ENCODE measurements at places on chromosomes 4 and X. TPM values are rescaled to one million over a fixed set of nuclear protein-coding genes. Genes with fewer than 3 reads are reported as not detected.

DNA sequence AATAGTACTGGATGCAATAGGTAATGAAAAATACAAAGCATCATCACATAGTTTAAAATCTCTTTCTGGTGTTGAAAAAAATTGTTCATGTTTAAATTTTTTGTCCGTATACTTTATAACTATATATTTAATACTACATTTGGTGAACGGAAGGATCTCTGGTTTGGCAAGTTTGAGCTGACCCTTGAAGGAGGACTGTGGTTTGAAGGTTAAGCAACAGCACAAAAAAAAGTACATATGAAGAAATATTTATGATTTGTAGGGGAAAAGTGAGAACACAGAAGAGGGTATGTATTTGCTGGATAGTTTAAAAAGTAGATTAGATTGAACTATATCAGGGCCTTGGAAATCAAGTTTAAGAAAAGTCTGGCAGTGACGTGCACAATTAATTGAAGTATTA lies 13.3 kb downstream of the SRP72 start:
- no peak overlapping the region for H3K27ac ChIP-seq
- no peaks in the 10 kb centered on the region for H3K4me1 ChIP-seq
- no peak overlapping the region for H3K4me3 ChIP-seq
- peaks cover 9% of the 10 kb centered on the region for H3K36me3 ChIP-seq
- no peaks in the 10 kb centered on the region for H3K27me3 ChIP-seq

The MAGEA9B gene
- not detected for polyA plus RNA-seq

DNA sequence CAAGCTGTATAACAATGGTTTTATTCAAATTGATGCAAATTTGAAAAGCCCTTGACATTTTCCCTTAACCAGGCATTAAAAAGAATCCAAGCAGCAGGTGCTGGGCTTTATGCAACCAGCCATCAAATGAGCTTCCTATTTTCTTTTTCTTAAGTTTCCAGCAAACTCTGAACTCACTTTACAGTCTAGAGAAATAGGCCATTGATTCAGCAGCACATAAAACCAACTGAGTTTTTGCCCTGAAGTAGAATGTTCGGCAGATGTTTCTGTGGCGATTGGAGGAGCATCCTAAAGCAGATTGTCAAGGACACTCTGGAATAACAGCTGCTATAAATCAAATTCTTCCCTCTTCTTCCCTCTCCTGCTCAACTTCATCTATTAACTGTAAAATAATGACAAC lies 582.8 kb upstream of the CPEB2 start:
- no peak for DNase-seq
- H3K27me3 ChIP-seq: no peaks in the 10 kb centered on the region
- H3K27ac ChIP-seq: no peak overlapping the region

DNA sequence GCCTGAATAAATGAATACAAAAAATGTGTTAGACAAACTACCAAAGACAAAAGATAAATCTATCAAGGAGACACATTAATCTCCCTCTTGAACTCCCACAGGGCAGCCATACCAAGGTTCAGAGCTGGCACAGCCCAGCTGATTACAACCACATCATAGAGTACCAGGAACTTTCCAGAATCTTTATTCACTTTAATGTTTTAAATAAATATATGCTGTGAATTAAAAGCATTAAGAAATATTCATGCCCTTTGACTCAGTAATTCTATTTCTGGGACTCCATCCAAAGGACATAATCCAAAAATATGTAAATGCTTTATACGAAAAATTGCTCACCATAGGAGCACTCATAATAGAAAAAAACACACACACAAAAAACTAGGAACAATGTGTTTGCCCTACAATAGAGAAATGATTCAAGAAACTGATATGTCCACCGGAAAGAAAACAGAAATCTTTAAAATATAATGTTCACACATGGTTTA lies 126.0 kb downstream of the LDB2 start:
- no peak overlapping the region for H3K27ac ChIP-seq
- H3K36me3 ChIP-seq: no peaks in the 10 kb centered on the region
- no peak overlapping the region for H3K4me3 ChIP-seq

The LUZP4 gene
- polyA plus RNA-seq: not detected

DNA sequence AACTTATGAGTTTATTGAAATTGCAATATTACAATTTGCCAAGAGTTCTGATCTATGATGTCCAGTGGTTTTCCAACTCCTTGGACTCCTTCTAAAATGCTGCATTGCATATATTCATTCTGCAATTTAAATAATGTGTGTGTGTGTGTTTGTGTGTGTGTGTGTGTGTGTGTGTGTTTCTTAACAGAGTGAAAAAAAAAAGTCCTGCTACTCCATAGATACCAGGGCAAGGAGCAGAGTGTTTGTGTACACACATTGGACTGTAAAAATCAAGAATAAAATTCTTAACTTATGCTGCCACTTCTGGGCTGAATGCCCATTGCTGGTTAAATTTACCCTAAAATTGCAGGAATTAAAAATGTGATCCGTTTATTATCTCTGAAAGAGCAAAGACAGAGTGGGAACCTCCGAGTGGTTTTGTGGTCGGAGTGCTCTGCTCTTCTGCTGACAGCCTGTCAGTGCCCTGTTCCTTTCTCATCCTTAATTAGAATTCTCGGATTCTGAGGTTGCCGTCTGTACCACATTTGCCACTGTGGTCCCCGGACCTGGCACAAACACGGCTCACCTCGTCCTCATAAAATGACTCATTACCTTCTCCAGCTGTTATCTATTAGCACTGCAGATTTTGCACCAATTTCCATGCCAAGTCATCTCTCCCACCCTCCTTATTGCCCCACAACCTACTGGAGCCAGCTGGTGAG lies 355.5 kb downstream of the KCNIP4 start:
- no peak for DNase-seq
- no peaks in the 10 kb centered on the region for H3K27me3 ChIP-seq
- H3K27ac ChIP-seq: no peak overlapping the region
- H3K4me3 ChIP-seq: no peak overlapping the region

DNA sequence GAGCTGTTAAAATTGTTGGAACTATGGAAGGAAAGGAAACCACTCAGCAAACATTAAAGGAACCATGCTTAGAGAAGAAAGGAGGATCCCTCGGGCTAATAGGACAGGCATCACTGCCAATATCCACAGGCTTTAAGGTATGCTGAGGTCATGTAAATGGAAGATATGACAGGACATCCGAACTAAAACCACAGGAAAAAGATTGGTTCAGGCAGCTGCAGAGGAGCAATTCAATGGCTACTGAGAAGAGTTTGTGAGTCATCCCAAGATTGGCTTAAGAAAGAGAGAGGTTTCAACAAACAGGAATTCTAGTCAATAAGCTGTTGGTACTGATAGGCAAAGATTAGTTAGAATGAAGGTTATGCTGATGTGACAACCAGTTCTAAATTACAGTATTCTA lies 106.4 kb upstream of the FAM241A start:
- H3K36me3 ChIP-seq: no peaks in the 10 kb centered on the region
- no peak overlapping the region for H3K4me3 ChIP-seq

The GLUD2 gene
- 2.9 TPM for polyA plus RNA-seq

The RLIM gene
- 18.9 TPM for polyA plus RNA-seq

DNA sequence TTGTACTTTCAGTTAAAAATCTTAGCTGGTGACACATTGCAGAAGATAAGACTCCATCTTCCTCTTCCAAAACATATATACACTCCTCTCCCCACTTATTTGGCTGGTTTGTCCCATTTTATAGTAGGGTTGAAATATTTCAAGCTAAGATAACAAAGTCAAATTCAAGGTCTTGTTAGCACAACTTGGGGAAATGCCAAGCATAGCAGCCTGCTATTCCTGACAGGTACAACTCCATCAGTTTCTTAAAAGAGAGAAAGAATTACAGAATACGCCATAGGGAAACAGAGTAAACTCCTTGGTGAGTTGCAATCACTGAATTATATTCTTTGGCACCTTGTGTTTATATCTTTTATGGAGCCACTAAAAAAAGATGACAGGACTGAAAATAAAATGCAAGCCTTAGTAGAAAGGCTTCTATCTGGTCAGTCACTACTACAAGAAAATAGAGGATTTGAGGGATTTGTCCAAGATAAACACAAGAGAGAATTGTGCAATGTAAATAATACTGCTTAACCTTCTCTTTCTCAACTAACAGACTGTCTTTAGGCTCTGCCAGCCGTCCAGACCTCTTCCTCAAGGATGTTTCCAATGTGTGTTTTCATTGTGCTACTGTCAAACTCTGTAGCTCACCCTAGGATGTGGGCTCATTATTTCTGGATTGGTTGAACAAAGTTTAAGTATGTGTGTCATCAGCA lies 170.3 kb downstream of the VEGFC start:
- no peaks in the 10 kb centered on the region for H3K27me3 ChIP-seq
- no peaks in the 10 kb centered on the region for H3K36me3 ChIP-seq
- H3K27ac ChIP-seq: no peak overlapping the region
- H3K4me1 ChIP-seq: no peaks in the 10 kb centered on the region

The TRIM75 gene
- polyA plus RNA-seq: not detected

GRCh38 chrX:53481816-53482465 lies 47.8 kb upstream of the HSD17B10 start:
- H3K27me3 ChIP-seq: no peaks in the 10 kb centered on the region
- no peak overlapping the region for H3K27ac ChIP-seq
- H3K4me1 ChIP-seq: no peaks in the 10 kb centered on the region
- DNase-seq: peak; percentile 58
- no peak overlapping the region for H3K4me3 ChIP-seq
- no peaks in the 10 kb centered on the region for H3K36me3 ChIP-seq

DNA sequence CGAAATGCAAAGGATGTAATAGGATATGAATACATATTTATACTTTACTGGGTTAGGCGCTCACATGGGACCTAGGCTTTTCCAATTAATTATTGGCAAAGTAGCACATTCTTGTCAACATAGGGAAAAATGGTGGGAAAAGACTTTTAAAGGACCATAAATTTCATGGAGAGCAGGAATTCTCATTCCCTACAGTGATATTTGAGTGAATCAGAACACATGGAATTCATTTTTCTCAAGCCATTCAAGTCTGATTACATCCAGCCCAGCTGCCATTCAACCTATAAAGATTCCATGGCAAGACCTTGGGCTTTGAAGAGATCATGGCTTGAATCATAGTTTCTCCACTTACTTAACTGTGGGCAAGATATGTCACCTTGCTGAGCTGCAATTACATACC lies 150.4 kb downstream of the SOWAHB start:
- no peaks in the 10 kb centered on the region for H3K36me3 ChIP-seq
- no peak for DNase-seq
- H3K27ac ChIP-seq: no peak overlapping the region

The SSX3 gene
- polyA plus RNA-seq: not detected

The FGD1 gene
- 0.89 TPM for polyA plus RNA-seq

- DNase-seq: peak; percentile 72
- H3K36me3 ChIP-seq: no peaks in the 10 kb centered on the region
- H3K27me3 ChIP-seq: no peaks in the 10 kb centered on the region
- peak overlapping the region; percentile 100 for H3K27ac ChIP-seq
- peak overlapping the region; percentile 94 for H3K4me3 ChIP-seq
Observed at GRCh38 chrX:41334363-41335197, 618 bp downstream of the DDX3X start.

The SYNPO2 gene
- 25.3 TPM for polyA plus RNA-seq

The ARL9 gene
- 0.54 TPM for polyA plus RNA-seq

The RBM41 gene
- polyA plus RNA-seq: 7.6 TPM

The WDR17 gene
- polyA plus RNA-seq: 0.45 TPM

The FAM9B gene
- polyA plus RNA-seq: 0.04 TPM

The SNCA gene
- 2.7 TPM for polyA plus RNA-seq

DNA sequence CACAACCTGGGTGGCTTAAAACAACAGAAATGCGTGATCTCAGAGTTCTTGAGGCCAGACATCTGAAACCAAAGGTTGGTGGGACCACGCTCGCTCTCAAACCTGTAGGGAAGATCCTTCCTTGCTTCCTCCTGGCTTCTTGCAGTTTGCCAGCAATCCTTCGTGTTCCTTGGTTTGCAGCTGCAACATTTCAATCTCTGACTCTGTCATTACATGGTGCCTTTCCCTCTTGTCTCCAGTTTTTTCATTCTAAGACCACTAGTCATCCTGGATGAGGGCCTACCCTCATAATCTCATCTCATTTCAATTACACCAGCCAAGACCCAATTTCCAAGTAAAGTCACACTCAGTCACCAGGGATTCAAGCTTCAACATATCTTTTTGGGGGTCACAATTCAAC lies 388.0 kb downstream of the GPM6A start:
- H3K27me3 ChIP-seq: no peaks in the 10 kb centered on the region
- no peaks in the 10 kb centered on the region for H3K4me1 ChIP-seq
- H3K27ac ChIP-seq: no peak overlapping the region
- H3K4me3 ChIP-seq: no peak overlapping the region
- H3K36me3 ChIP-seq: no peaks in the 10 kb centered on the region
- no peak for DNase-seq

The UTP14A gene
- 15.0 TPM for polyA plus RNA-seq

GRCh38 chr4:109332926-109333464 lies 30.5 kb upstream of the COL25A1 start:
- no peak for DNase-seq
- H3K27ac ChIP-seq: no peak overlapping the region
- H3K4me3 ChIP-seq: no peak overlapping the region
- H3K36me3 ChIP-seq: no peaks in the 10 kb centered on the region
- no peaks in the 10 kb centered on the region for H3K4me1 ChIP-seq

The CRMP1 gene
- 9.1 TPM for polyA plus RNA-seq

The DCX gene
- not detected for polyA plus RNA-seq

DNA sequence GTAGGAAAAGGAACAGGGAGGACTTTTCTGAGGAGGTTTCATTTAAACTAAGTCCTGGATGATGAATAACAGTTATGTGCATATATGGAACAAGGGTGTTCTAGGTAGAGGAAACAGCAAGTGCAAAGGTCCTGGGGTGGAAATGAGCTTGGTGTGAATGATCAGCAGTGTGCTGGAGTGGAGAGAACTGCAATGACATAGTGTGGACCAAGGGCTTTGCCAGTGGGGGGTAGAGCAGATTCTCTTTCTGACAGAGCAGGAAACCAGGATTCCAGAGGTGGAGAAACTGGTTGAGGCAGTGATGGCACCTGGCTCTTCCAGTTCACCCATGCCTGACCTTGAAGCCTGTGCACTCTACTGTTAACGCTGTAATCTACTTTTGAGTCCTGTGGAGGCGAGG lies 1.7 kb downstream of the PPP1R3F start:
- no peak overlapping the region for H3K27ac ChIP-seq
- no peak overlapping the region for H3K4me3 ChIP-seq
- H3K4me1 ChIP-seq: no peaks in the 10 kb centered on the region
- DNase-seq: no peak
